ENCODE measurements at places on chromosomes 2 and 18.
A peak's percentile ranks its signal among the peaks of the same experiment; 100 is the strongest.

DNA sequence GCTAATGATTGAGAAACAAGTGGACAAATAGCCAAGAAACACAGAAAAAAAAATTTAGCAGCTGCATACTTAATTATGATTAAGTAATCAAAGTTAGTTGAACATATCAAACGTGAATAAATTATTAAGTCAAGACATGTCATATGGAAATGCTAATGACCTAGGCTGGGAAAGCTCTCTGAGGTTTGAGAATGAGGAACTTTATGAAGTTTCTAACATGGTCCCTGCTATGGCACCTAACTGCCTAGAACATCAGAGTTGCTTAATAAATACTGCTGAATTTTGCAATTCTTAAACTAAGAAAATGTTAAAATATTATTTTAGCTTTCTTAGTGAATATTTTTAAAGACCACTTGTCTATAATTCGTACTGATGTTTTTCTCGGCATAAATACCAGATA lies 99.8 kb downstream of the AFF3 start:
- no peak for DNase-seq

DNA sequence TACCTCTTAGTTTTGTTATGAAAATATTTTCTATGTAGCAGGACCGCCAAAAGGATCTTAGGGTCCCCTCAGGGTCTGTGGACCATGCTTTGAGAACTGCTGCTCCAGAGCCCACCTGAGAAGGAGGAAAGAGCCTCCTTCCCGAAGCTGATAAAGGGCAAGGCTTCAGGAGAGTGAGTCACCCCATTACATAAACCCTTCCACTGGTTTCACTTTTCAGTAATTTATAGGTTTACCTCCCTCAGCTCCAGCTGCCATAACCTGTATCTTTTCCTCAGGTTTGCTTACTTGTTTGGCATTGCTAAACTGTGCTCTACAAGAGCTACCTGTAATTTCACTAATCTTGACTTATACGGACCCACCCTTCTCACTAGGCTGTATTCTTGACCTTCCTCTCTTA lies 6.6 kb downstream of the TTLL4 start:
- no peak for DNase-seq

GRCh38 chr2:80054346-80054675 lies 250.2 kb downstream of the LRRTM1 start:
- DNase-seq, result no peak

DNA sequence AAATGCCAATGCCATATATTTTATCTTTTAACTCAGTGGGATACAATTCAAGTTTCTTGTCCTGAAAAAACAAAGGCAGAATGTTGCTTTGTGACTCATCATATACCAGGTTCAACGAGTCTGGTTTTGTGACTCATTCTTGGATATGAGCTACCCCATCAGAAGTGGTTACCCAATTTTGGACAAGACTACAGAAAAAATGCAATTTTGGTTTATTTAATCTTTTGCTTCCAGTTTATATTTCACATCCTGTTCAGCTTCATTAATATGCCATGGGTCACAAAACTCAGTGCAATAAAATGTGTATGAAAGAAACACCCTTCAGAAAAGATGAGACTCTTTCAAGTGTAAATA lies 25.0 kb downstream of the FN1 start:
- DNase-seq, result no peak

GRCh38 chr2:131408778-131409177 lies 44.8 kb upstream of the RAB6D start:
- DNase-seq, result no peak

GRCh38 chr2:37825586-37825985 lies 99.5 kb upstream of the RMDN2 start:
- no peak for DNase-seq

GRCh38 chr2:228197504-228197903 lies 16.0 kb upstream of the SPHKAP start:
- peak; percentile 27 for DNase-seq

Measured in NCI-H2029 (cell line).